Tracheal epithelial cell (primary cell): ENCODE measurements at places on chromosomes 16 and 17. TPM values are rescaled to one million over a fixed set of nuclear protein-coding genes. Genes with fewer than 3 reads are reported as not detected.

Gene CXCL16
- total RNA-seq: 13.9 and 42.2 TPM in 2 replicates

Gene HAGHL
- 28.6 and 44.1 TPM in 2 replicates for total RNA-seq

Gene PPY
- not detected in 2 replicates for total RNA-seq

Gene KCNAB3
- total RNA-seq: under 0.01 TPM in 1 of 2 replicates, not detected in the other

Gene DLG4
- total RNA-seq: 1.9 and 6.0 TPM in 2 replicates

Gene OR1A1
- total RNA-seq: not detected in 2 replicates

Gene CALB2
- 0.48 and 2.1 TPM in 2 replicates for total RNA-seq

Gene ABCA5
- 8.9 and 10.0 TPM in 2 replicates for total RNA-seq

Gene HOXB7
- total RNA-seq: 0.21 and 1.4 TPM in 2 replicates

Gene KCNJ12
- total RNA-seq: 1.4 TPM in 1 of 2 replicates, not detected in the other

Gene MYLK3
- under 0.01 TPM in 2 replicates for total RNA-seq

Gene RGS9
- 1.2 and 1.9 TPM in 2 replicates for total RNA-seq

Gene CES4A
- 1.3 and 2.2 TPM in 2 replicates for total RNA-seq
